ENCODE measurements at places on chromosomes 11 and 22. TPM values are rescaled to one million over a fixed set of nuclear protein-coding genes. Genes with fewer than 3 reads are reported as not detected.

Gene GNAZ
- 0.38 TPM for total RNA-seq

Gene DRD4
- total RNA-seq, result under 0.01 TPM

Gene INS
- not detected for total RNA-seq

Gene CCS
- 34.6 TPM for total RNA-seq

Gene JOSD1
- total RNA-seq, result 69.6 TPM

DNA sequence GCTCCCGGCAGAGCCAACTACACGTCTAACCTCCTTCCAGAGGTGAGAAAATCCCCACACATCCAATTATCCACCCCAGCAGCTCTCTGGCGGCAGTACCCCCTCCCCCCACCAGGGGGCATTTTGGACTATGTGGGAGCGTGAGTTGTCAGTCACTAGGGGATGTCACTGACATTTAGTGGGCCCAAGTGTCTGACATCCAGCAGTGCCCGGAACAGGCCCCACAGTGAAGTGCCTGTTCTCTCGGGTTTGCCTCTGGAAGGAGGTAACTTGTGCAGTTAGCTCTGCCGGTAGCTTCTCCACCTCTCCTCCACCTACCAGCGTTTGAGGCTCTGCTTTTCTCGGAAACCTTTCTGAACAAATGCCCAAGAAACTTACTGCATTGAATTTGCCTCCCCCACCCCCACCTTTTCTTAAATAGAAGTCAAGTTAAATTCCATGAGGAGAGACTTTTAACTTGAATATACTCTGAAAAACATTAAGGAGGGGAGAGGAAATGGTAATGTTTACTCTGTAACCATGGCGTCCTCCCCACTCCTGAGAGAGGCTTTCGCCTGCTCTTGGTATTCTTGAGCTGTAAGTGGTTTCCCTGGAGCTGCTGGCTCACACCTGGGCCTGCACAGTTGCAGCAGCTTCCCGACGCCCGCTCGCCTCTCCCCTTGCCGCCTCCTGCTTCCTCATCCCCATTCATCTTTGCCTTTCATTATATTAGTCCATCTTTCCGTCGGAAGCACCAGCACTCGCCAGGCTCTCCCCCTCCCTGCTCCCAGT is 112.8 kb downstream of the WNT7B start:
- DNase-seq, result peak; percentile 58

DNA sequence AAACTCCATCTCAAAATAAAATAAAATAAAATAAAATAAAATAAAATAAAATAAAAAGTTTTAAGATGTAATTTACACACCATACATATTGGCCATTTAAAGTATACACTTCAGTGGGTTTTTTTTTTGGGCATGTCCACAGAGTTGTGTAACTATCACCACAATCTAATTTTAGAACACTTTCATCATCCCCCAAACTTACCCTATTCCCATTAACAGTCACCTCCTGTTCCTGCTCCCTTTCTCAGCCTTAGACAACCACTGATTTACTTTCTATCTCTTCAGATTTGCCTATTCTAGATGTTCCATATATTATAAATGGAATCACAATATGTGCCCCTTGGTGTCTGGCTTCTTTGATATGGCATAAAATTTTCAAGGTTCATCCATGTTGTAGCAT is 4.6 kb upstream of the ACER3 start:
- no peak for DNase-seq

DNA sequence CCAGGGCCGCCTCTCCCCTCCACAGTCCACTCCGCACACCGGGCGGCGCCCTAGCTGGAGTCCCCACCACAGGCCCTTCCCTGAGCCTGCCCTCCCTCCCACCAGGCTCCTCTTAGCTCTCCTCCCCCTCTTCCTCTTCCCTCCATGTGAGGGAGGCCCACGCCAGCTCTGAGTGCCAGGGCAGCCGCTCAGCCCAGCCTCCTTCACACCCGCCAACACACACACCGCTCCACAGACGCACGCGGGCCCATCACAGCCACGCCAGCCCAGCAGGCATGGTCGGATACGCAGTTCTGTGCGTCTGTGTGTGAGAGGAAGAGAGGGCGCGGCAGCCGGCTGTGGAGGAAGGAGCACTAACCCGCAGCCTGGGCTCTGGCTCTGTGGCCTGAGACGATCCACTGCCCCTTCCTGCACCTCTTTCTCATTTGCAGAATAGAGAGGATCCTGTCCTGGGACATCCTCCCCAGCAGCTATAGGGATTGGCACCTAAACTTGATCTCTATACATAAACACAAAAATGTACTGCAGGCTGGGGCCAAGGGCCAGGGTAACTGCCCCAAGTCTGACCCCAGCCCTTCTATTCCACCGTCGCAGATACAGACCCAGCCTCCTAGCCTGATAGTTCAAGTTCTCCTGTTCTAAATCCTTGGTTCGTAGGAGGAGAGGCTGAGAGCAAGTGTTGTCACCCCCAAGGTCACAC is 3.5 kb downstream of the CHRM4 start:
- no peak for DNase-seq

DNA sequence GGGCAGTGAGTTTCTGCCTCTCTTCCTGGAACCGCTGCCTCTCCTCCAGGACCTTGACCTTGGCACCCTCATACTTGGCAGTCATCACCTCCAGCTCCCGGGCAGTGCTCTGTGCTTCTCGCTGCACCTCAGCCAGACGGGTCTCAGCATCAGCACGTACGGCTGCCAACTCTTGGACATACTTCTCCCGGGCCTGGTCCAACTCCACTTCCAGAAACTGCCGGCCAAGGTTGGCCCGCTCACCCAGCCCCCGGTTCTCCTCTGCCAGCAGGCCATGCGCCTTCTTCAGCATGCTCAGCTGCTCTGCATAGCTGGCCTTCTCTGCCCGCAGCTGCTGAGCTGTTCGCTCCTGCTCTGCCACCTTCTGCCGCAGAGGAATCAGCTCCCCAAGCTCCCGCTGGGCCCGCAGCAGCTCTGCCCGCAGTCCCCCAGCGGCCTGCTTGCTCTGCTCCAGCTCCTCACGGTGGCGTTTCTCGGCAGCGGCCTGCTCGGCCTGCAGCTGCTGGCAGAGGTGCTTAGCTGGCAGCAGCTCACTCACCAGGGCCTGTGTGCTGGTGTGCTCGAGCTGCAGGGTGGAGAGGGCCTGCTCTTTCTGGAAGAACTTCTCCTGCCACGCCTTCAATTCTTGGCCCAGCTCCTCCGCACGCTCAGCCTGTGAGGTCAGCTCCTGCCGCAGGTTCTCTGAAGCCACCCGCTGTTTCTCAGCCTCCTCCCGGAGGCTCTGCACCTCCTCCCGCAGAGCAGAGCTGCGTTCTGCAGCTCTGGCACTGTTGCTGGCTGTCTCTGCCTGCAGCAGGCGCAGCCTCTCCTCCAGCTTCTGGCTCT is 14.4 kb downstream of the IL18BP start:
- DNase-seq, result no peak

GRCh38 chr11:24391167-24391566 is 105.7 kb upstream of the LUZP2 start:
- no peak for DNase-seq

DNA sequence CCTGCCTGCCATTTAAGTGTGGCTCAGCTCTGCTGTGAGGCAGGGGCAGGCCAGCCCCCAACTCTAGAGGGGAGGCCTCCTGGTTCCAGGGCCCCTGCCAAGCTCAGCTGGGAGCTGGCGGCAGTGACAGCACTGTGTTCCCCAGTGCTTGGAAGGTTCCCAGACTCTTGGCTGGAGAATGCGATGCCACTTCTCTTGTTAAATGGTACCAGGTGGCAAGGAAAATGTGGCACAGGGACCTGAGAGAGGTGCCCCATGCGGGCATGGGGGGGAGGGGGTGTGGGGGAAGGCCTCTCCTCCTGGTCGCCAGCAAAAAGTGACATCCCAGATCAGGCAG is 8.4 kb upstream of the TNFRSF13C start:
- no peak for DNase-seq

GRCh38 chr11:134223121-134223520 is 646 bp downstream of the NCAPD3 start:
- DNase-seq, result no peak

DNA sequence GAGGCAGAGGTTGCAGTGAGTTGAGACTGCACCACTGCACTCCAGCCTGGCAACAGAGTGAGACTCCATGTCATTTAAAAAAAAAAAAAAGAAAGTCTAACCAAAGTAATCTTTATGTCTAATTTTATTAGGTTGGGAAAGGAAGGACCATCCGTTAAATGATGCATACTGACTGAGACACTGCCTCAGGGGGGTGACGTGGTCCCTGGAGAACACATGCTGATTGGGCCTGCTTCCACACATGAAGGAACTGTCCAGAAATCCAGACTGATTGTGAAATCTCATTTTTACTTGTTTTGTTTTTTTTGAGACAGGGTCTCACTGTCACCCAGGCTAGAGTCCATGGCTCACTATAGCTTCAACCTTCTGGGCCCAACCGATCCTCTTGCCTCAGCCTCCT is 5.5 kb downstream of the SF3A1 start:
- DNase-seq, result no peak

DNA sequence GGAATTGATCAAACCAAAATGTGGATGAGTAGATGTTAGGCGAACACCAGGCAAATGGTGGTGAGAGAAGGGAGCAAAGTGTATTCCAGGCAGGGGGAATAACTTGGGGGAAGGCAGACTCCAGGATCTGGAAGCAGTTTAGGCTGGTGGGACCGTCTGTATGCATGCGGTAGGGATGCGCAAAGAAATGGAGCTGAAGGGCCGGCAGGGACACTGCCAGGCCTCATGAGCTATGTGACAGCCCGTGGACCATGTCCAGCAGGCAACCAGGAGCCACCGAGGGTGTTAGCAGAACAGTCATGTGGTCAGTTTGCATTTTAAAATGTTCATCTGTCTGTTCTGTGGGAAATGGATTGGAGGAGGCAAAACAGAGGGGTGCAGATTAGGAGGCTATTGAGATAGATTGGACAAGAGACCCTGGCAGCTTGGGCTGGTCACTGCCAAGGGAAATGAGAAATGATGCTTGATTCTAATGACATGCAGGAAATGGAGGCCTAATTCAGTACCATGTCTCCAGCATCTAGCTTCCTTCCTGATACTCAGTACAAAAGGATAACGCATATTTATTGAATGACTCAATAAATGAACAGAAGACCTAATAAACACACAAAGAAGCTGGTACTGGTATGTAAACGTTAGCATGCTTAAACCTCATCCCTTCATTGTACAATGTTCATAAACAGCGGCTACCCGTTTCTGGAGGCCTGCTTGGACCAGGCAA is 412.4 kb downstream of the BUD13 start:
- peak; percentile 79 for DNase-seq

DNA sequence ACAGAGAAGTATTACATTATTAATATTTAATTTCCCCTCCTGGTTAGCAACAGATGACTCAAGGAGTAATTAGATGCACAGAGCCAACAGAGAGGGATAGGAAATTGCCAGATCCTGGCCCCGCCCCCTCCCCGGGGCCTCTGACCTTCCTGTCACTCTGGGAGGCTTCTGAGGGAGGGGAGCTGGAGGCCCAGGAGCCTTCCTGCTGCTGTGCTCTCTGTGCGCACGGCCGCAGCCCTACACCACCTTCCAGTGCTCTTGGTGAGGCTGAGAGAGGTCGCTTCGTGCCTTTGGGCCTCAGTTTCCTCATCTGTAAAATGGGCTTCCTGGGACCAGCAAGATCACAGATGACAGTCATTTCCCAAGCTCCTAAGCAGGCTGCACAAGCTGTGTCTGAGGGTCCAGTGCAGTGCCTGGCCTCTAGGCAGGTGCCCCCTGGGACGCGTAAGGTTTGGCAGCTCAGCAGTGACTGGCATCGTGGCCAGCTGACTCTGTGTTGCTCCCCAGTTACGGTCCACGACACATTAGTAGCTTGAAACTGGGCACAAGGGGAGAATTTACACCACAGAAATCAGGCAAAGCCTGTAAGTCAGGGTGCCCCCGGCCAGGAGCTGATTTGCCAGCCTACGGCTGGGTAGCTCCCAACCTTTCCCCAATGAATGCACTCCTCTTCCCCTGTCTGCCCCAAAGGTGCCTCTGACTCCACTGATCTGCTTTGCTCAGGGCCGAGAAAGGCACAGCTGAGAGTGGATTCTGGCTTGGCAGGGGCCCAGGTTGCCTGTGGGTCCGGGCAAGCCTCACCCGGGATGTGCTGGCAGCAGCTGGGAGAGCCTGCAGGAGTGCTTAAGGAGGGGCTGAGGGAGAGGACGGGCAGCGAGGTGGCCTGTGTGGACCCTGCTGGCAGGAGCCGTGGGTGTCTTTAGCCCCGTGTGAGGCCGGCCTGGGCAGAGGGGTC is 2.3 kb downstream of the ADORA2A start:
- DNase-seq, result no peak

GRCh38 chr22:48004936-48005335 is 1242.5 kb downstream of the TBC1D22A start:
- DNase-seq, result no peak

DNA sequence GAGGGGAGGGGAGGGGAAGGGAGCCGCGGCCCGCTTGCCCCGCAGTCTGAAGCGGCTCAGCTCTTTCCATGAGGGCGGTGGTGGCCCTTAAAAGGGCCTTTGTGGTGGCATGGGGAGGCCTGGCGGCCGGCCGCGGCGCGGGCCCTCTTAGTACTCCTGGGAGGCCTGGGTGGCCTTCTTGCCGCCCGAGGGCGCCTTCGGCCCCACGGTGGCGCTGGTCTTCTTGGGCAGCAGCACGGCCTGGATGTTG is 6.9 kb downstream of the DPAGT1 start:
- no peak for DNase-seq

DNA sequence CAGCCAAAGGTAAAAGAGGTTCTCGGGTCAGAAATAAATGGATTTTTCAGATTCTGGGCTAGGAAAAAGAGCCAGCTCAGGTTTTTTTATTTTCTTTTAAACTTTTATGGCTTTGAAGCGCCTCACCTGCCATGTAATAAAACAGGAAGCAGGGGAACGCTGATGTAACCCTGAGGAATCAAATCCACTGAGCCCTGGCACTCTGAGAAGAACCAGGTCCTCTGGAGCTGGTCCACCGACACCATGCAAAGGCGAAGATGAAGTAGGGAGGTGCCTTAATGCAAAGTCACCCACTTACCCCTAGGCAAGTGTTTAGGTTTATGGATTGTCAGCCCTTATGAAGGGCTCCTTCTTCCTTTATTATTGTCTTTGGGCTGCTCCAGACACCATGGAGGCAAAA is 1.6 kb downstream of the PAMR1 start:
- DNase-seq, result no peak

GRCh38 chr11:117382746-117383145 is 55.1 kb downstream of the CEP164 start:
- DNase-seq, result no peak

GRCh38 chr22:39989633-39990032 is 5.1 kb upstream of the FAM83F start:
- DNase-seq, result no peak

GRCh38 chr11:34665077-34665835 is 44.4 kb downstream of the EHF start:
- no peak for DNase-seq

- peak; percentile 22 for DNase-seq
Observed at GRCh38 chr11:3808861-3809623, 682 bp downstream of the PGAP2 start.

DNA sequence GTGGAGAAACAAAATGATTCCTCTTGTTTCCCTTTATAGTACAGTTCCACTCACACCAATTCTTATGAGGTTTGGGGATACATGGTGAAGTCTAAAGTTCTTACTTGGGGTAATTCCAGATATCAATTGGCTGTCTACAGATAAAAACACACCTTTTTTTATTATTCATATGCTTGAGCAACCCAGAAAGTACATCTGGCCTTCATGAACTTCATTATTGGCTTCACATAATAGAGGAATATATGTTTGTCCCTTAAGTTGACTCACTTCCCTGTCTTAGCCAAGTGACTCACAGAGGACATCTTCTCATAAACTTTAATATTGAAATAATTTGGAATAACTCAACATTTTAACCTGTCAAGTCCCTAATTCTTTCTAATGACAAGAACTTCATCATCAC is 36.3 kb upstream of the SOX6 start:
- DNase-seq, result no peak

- DNase-seq, result no peak
Observed at GRCh38 chr11:36699271-36699670, 101.2 kb upstream of the RAG2 start.

Measured in dermis microvascular lymphatic vessel endothelial cell (primary cell).